Iris pigment epithelial cell (primary cell): ENCODE measurements at places on chromosomes 6 and 20.
A peak's percentile ranks its signal among the peaks of the same experiment; 100 is the strongest.

DNA sequence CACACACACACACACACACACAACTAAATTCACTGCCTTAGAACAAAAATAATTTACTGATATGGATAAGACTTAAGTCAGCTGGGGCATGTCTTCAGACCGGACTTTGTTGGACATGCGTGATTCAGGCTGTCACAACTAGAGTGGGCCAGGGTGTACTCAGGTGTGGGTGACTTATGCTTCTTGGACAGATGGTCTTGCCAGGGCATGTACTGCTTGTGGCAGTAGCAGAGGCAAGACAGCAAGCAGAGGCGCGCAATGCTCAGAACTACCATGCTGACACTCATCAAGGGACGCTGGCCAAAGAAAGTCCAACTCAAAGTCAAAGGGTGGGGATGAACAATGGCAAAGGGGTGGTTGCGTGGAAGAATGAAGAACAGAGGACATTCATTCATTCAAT is 437.5 kb downstream of the CBLN4 start:
- DNase-seq = no peak

- no peak for DNase-seq
These were observed 121.4 kb downstream of the UNC5CL start for GRCh38 chr6:40917603-40918002.

DNA sequence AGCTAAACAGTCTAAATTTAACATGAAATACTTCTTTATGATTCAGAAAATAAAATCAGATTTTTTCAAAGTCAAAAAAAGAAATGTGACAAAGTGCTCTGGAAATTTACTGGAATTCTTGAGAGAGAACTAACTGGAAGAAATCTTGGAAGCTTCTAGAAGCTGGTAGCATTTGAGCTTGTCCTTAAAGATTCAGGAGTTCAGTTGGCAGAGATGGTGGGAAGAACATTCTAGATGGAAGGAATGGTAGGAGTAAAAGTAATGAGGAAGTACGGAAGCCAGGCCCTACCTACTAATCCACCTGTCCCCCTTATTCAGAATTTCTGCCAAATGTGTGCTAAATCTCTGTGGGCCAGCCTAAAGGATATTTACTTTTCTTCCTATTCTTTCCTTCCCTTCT is 21.2 kb downstream of the RALY start:
- no peak for DNase-seq

DNA sequence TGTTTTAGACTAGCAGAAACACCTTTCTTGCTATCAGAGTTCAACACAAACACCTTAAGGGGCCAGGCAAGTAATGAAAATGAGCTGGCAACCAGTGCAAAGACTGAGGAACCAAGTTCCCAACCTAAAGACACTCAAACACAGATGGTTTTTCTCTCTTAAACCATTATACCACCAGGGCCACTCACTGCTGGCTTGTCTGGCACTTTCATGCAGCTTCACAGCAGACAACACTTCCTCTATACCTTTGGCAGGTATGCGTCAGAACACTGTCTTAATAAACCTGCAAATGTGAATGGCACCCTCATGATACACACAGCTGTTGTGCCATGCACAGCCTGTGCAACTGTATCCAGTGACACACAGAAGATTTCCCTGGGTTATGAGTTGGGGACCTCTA is 41.6 kb downstream of the NFATC2 start:
- DNase-seq = no peak

DNA sequence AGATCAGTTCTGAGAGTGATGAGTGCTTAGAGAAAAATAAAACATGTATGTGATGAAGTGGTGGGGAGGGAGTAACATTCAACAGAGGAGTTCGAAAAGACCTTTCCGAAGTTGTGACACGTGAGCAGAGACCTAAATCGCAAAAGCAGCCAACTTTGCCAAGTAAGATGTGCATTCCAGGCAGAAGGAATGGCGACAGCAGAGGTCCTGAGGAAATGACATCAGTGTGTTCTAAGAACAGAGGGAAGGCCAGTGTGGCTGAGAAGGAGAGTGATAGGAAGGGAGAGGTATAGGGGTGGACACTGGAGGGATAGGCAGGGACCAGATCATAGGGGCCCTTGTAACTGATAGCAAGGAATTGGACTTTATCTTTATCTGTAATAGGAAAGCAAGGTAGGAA is 51.3 kb downstream of the ADAT2 start:
- no peak for DNase-seq

GRCh38 chr6:2630891-2631571 is 119.7 kb downstream of the MYLK4 start:
- peak; percentile 87 for DNase-seq

DNA sequence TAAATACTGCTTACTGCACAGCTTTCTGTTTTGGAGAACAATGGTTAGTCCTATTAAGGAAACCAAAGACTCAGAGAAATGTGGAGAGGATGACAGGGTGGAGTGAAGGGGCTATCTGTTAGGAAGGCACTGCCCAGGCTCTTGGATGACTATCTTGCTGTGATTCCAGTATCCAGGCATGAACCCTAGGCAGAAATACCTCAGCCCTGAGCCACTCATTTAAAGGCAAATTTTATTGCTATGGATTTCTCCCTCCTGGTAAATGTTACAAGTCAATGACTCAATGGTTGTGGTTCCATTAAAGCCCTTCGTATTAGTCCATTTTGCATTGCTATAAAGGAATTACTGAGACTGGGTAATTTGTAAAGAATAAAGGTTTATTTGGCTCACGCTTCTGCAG is 25.9 kb downstream of the ADGRF4 start:
- DNase-seq = no peak

DNA sequence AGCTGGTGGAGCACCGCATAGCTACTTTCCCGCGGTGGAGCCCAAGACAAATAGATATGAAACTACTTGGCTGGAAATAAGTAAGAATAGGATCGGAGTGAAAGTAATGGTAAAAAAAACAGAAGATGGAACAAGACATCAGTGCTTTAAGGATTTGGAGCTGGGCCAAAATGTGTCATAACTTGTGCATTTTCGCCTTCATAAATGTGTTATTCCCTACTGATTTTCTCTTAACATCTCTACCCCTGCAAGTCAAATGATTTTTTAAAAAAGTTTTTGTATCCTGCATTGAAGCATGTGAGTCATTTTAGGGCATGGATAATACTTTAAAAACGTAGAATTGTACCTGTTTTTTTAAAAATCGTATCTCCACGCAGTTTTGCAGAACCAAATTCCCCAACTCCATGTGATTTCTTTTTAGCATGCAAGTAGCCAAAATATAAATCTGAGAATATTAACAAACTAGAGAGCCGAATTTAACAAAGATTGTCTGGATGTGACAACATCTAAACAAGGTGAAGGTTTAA is 882 bp upstream of the FAM184A start:
- DNase-seq = peak; percentile 65

DNA sequence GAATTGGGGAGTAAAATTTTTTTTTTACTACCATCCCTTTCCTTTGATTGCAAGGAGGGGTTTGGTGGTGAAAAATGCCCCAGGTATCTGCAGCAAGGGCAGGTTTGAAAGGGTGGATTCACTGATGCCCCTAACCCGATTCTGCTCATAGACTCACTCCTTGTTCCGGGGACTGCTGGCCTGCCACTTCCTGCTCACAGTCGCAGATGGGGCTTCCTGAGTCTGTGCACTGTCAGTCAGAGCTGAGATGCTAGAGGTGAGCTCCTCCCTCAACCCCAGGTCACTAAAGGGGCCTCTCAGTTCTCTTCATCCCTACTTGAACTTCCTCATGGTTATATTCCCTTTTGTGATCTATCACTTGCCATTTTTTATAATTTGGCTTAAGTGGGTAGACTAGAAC is 357.9 kb downstream of the FARS2 start:
- DNase-seq = no peak

DNA sequence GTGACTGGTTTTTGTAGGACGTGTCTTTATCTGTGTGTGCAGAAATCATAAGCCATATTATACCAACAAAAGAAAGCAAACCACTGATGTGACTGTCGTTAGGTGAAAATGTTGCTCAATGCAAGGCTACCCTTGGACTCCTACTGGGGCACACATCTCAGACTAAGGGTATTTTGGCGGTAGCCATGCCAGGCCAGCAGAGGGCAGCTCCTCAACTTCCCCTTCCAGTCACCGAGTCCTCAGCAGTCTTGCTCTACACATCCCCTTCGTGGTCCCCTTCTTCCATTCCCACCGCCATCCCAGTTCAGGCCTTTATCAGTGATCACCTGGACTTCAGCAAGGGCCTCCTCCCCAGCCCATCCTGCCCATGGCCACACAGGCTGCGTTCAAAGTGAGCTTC is 113.7 kb upstream of the GGTLC1 start:
- no peak for DNase-seq

GRCh38 chr6:33114406-33114805 is 38.6 kb downstream of the HLA-DPB1 start:
- no peak for DNase-seq

GRCh38 chr20:663315-664090 is 10.5 kb upstream of the SRXN1 start:
- peak; percentile 45 for DNase-seq

GRCh38 chr6:97186416-97186999 is 96.5 kb downstream of the MMS22L start:
- peak; percentile 68 for DNase-seq

DNA sequence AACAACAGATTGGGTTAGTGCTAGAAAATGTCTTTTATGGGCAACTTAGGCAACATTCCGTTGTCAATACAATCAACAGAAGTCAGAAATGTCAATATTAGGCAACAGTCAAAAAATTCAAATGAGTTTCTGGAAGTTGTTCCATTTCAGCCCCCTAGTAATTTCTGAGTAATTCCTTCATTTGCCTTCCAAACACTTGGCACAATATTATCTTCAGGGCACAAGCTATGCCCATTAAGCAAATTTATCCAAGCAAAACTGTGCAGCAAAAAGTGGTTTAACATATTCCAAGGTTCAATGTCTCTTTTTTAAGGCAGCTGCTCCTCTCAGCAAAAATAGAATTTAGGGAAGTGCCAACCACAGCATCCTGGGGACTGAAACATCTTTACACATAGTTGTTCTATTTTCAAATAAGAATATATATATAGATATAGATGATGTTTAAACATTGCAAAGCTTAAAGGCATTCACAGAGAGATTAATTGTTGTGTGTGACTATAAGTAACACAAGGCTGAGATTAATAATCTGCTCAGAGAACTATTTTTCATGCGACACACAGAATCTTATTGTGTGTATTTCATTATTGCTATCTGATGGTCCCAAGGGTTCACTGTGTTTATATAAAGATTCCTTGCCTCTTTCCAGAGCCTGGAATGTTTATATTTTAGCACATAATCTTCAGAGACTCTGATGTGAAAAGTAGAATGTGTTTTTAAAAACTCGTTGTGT is 75.2 kb upstream of the ADTRP start:
- DNase-seq = no peak

DNA sequence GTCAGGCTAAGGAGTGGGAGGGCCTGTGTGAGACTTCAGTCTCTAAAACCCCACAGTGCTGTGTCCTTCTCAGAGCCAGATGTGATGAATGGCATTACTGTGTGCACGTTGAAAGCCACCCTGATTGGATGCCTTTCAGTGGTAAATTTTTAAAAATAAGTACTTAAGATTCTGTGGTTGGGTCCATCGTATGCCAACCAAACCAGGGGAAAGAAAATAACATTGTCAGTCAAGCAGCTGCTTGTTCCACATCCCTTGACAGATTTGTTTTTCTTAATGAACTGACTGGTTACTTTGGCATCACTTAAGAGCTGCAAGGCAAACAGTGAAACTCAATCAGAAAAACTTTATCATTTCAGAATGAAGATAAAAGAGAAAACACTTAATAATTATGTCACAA is 334.0 kb upstream of the NT5E start:
- DNase-seq = no peak

GRCh38 chr6:142569676-142570075 is 267.9 kb downstream of the ADGRG6 start:
- no peak for DNase-seq

DNA sequence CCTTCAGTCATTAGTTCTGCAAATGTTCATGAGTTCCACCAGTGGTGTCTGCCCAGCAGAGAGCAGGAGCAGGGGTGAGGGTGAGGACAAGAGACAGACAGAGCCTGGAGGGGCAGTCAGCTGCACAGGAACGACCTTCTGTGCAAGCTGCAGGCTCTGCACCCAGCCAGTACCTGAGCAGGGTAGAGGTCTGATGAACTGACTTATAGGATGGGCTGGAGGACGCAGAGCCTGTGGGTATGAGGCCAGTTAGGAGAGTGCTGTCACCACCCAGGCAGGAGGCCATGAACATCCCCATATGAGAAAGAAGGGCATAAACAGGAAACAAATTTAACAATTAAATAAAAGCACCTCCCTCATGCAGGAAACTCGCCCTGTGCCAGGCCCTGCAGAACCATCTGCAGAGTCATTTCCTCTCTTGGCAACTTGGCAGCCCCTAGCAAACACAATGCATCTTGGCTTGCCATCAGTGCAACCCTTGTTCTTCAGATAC is 17.9 kb downstream of the C6orf15 start:
- DNase-seq = no peak

GRCh38 chr20:44402391-44403193 is 47.1 kb downstream of the HNF4A start:
- no peak for DNase-seq

GRCh38 chr6:110509617-110510241 is 33.3 kb upstream of the SLC22A16 start:
- peak; percentile 82 for DNase-seq

GRCh38 chr20:2698186-2698817 is 5.7 kb downstream of the EBF4 start:
- DNase-seq = no peak

DNA sequence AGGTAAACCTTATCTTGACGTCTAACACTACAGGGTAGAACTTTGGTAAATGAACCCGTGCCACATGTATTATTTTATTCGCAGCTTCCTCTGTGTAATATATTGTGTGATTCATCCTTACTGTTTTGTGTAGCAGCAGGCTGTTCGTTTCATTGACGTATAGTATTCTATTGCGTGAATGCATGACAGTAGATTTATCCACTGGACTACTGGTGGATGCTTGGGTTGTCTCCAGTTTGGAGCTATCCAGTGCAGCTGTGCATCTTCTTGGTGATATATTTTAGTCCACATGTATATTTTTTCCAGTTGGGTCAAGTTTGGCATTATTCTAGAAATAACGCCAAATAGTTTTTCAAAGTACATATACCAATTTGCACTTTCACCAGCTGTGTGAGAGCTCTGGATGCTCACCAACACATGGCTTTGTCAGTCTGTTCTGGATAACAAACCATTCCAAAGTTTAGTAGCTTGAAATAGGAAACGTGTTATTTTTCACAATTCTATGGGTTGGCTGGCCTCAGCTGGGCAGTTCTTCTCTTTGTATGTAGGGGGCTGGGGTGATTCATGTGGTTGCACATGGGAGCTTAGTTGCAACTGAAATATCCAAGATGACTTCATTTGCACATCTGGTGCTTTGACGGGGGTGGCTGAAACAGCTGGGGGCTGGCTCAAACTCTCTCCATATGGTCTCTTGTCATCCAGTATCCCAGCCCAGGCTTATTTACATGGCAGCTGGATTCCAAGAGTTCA is 9.3 kb downstream of the ECT2L start:
- peak; percentile 15 for DNase-seq

DNA sequence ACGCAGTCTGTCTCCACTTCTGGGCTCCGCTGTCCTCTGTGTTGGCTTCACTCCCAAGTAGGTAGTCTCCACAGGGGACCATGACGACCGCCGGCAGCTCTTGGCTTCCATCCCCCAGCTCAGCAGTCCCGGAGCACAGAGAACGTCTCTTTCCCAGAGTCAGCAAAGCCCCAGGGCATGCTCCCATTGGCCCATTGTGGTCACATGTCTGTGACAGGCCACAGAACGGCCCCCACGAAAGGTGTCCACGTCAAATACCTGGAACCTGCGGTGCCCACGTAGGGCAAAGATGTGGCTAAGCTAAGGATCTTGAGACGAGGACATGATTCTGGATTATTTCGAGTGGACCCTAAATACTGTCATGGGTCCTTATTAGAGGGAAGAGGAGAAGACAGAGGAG is 438.4 kb upstream of the SULF2 start:
- DNase-seq = no peak

- DNase-seq = no peak
These were observed 272.1 kb downstream of the ZFAND3 start for GRCh38 chr6:38091613-38092012.
